ENCODE measurements at places on chromosomes 13 and 19.

DNA sequence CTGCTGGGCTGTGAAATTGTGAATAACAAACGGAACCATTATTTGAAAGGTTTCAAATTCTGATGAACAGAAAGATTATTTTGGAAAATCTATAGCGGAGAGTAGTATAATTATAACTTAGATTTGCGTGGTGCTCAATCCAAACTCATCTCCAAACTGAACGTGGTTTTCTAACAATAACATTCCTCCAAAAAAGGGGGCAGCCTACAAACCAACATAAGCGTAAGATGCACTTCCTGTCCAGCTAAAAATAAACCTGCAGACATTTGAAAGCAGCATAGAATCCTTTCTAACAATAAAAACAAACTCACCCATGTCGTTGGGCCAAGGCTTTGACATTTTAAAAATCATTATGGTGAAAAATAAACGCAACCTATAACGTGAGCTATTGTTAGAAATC is 178.4 kb downstream of the COL4A1 start:
- DNase-seq: peak; percentile 32

DNA sequence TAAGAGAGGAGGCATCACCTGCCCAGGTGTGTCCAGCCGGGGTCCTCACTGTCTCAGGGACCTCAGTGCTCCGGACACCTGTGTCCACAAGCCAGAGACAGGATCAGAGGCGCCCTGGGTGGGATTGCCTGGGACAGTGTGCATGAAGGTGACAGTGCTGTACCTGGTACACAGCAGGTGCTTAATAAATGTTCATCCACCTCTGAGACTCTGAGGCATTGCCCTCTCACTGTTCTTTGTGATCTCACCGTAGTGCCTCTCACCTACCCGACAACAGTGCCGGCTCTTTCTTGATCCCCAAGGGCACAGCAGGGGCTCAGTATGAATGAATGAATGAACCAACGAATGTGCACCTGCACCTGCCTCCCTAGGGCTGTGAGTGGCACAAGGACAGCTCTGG is 9.2 kb downstream of the RDH13 start:
- DNase-seq: no peak

DNA sequence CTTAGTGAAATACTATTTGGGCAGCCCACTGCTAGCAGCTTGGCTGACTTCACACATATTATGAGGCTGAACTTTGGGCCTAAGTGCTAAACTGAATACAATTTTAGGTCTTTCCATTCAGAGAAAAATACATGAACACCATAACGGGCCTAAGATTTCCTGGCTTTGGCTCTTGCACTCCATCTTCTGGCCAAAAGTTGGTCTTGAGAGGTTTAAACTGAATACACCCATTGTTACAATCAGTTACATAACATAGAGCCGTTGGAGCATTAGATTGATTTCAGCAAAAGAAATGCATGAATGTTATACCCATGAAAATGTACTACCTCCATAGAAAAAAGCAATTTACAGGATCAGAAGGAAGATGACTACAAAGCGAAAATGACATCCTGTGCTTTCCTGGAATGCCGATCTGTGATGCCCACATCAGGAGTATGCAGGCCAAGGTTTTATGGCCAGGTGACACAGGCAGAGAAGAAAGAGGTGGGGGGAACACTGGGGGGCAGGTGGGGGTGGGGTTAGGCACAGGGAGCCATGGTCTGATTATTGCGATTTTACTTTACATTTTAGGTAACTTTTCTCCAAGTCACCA is 11.1 kb upstream of the SHISA2 start:
- DNase-seq: peak; percentile 68

GRCh38 chr13:23871616-23872220 is 17.5 kb downstream of the MIPEP start:
- DNase-seq: peak; percentile 42

GRCh38 chr19:46431824-46432223 is 3.1 kb upstream of the PNMA8C start:
- no peak for DNase-seq

- DNase-seq: no peak
These were observed at the start of gene PCDH9 for GRCh38 chr13:67229481-67230403. TSS of gene PCDH9 (minus strand) at chr13:67230336. CDS start at chr13:67228440, 1,896 bp downstream.

DNA sequence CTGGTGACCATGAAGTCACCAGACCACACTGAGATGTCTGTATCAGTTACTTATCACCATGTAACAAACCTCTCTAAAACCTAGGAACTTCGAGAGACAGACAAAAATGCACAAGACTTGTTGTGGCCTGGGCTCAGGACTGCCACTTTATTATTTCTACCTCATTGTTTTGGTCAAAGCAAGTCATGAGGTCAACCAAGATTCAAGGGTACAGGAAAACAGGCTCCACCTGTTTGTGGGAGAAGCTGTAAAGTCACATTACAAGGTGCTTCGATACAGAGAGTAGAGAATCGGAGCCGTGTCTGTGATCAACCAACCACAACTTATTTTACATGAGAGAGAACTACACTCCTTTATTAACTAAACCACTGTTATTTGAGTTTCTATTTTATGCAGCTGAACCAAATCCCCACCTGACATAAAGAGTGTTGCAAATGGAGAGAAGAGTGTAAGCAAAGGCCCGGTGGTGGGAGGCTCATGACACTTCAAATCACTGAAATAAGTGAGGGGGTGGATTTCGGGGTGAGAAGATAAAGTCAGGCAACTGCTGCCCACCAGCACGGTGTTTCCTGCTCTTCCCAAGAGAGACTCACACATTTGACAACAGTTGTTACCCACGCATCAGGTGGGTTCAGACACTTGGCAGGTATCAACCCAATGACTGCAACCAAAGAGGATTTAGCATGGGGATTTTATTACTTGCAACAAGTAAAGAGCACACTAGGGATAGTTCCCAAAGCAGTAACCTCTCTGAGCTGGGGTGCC is 39.0 kb upstream of the IGSF23 start:
- no peak for DNase-seq

DNA sequence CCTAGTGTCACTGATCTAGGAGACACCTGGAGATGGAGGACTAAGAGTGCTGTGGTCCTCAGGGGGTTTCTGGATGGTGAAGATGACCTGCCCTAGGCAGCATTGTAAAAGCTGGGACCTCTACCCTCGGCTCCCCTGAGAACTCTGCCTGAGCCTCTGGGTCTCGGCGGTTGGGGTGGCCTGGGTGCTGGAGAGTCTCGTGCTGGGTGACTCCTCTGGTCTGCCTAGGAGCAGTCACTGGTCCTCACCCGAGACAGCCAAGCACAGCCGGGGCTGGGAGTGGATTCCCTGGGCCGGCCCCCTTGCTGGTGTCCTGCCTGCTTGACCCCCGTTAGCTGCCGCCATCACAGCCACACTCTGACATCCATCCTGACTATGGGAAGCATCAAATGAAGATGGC is 6.7 kb downstream of the KCTD15 start:
- DNase-seq: no peak

DNA sequence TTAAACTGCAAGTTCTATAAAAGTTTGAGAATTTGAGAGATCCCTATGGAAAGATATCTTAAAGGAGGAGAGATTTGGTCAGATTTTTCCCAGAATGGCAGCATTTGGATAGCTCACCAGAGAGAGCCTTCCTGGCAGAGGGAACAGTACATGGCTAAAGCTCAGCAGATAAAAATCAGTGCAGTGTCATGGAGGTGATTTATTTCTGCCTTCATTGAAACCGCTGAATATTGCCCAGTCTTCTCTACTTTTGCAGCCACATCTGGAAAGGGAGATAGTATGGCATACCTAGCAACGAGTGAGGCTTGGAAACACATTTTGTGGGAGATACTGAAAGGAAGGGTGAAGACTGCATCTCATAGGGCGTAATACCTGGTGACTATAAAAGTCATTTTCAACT is 155.2 kb downstream of the RFC3 start:
- DNase-seq: no peak

GRCh38 chr13:87696458-87696857 is 25.3 kb downstream of the SLITRK5 start:
- no peak for DNase-seq

GRCh38 chr19:29761575-29762232 is 46.6 kb upstream of the C19orf12 start:
- no peak for DNase-seq

- DNase-seq: peak; percentile 71
These were observed at the start of gene SLITRK6 for GRCh38 chr13:85799097-85799582. TSS of gene SLITRK6 (minus strand) at chr13:85799419. CDS start at chr13:85796508, 2,911 bp downstream.

DNA sequence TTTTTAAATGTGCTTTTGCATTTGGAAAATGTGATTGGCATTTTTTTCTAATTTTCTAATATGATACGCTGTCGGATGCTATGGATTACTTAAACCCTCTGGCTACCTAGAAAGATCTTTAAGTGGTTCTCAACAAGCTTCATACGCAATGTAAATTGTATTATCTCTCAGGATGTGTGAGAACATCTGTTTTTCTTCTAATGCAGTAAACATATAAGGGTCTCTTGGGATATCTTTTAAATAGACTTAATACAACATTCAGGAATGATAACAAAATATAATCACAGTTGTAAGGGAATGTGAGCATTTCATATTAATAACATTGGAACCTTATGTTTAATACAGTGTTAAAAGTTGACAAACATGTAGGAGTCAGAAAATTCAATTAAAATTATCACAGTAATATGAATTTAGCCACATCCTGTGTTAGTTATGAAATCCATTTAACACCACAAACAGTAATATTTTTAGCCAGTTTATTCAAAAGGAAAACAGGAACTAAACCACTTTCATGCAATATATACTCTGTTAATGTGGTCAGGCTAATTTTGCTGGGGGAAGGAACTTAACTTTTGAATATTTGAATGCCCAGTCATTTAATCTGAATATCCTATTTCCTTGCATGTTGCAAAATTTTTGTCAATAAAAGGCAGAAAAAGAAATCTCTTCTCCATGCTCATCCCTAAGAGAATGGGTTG is 15.0 kb upstream of the ALOX5AP start:
- peak; percentile 18 for DNase-seq

- no peak for DNase-seq
These were observed 3.8 kb downstream of the PPP1R14A start for GRCh38 chr19:38252385-38252784.

- DNase-seq: peak; percentile 1
These were observed 232.6 kb upstream of the GPC6 start for GRCh38 chr13:92994056-92994455.

GRCh38 chr19:9323557-9323918 is 441 bp upstream of the ZNF559 start:
- peak; percentile 92 for DNase-seq

DNA sequence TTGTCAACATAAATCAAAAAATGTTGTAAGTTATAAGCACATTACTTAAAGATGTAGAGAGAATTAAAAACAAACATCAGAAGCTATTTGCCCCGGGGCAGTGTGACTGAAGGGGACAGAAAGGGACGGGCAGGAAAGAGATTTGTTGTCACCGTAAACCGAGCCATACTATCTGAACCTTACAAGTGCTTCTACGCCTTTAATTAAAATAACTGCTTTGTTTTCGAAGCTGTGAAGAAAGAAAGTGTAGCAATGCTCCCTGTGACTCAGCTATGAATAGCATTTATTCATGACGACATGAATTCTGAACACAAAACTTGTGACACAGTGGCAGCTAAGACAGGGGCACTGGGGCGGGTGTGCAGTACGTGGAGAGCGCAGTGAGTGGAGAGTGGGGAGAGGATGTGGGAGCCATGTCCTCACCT is 30.0 kb downstream of the ZNF787 start:
- DNase-seq: no peak

GRCh38 chr13:40187841-40188591 is 478.4 kb downstream of the FOXO1 start:
- DNase-seq: no peak

DNA sequence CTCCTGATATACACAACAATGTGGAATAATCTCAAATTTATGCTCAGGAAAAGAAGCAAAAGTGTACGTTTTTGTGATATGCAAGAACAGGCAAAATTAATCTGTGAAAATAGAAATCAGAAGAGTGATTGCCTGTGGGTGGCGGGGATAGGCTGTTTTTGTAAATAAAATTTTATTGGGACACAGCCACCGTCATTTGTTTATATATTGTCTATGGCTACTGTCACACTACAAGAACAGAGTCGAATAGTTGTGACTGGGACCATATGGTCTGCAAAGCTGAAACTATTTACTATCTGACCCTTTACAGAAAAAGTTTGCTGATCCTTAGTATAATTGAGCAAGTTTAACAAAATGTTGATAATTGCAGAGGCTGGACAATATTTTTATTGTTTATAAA is 269.5 kb upstream of the HTR2A start:
- DNase-seq: no peak

GRCh38 chr19:35247526-35248309 is 1.1 kb upstream of the LSR start:
- DNase-seq: no peak

GRCh38 chr19:34067861-34068271 is 104.4 kb upstream of the LSM14A start:
- peak; percentile 88 for DNase-seq

DNA sequence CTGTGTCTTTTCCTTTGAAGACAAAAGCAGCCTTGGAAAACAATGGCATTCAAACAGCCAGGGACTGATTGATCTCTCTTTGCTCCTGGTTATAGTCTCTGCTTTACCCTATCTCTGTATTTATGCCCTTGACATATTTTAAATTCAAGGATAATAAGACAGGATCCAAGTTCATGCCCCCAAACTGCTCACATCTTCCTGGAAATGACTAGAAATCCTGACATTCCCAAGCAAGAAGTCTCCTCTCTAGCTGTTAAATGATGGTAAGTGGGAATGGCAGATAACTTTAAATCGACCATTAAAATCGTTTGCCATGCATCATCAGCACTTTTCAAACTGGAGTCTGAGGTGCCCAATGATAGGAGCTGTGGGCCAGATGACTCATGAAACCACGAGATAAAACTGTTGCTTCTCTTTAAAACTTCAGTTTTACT is 435.6 kb downstream of the FOXO1 start:
- peak; percentile 67 for DNase-seq

DNA sequence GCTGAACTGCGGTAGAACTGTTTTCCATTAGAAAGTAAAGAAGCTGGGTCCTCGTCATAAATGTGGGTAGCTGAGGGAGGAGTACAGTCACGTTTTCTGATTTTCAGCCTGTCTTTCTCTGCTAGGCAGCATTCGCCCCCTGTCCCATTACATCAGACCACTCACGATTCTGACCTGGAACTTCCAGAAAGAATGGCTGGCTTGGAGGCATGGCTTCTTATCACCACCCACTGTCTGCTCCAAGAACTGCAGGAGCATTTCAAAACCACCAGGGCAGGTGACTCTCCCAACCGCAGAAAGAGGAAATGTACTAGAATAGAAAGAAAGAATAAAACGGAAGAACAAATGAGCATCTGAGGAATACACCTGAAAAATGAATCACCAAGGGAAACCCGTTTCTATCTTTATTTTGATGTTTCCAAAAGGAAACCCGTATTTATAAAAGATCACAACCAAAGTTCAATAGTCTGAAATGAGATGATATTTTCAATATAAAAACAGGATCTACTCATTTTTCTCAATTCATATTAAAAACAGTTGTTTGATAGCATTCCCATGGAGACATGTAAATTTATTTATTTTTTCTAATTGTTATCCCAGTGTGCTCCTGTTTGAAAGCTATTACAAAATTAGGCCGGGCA is 22.1 kb upstream of the POMP start:
- DNase-seq: peak; percentile 66

GRCh38 chr13:33069365-33069764 is 53.1 kb downstream of the KL start:
- DNase-seq: peak; percentile 16
